ENCODE measurements at places on chromosomes 7 and 10.

GRCh38 chr7:151246851-151247580, 1.5 kb downstream of the SMARCD3 start:
- H3K4me1 ChIP-seq, result peaks cover 68% of the 10 kb centered on the region
- no peak for DNase-seq
- no peaks in the 10 kb centered on the region for H3K36me3 ChIP-seq
- peaks cover 75% of the 10 kb centered on the region for H3K27me3 ChIP-seq
- no peak overlapping the region for H3K27ac ChIP-seq

DNA sequence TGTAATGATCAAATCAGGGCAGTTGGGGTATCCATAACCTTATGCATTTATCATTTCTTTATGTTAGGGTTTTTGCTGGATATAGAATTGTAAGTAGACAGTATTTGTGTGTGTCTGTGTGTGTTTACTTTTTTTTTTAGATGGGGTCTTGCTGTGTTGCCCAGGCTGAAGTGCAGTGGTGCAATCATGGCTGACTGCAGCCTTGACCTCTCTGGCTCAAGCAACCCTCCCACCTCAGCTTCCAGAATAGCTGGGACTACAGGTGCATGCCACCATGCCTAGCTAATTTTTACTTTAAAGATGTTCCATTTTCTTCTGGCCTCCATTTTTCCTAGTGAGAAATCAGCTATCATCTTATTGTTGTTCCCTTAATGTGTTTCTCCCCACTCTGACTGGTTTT, 10.1 kb upstream of the RHEB start:
- no peak for DNase-seq
- peaks cover 3% of the 10 kb centered on the region for H3K27me3 ChIP-seq
- no peaks in the 10 kb centered on the region for H3K4me1 ChIP-seq
- no peak overlapping the region for H3K27ac ChIP-seq
- no peak overlapping the region for H3K4me3 ChIP-seq
- H3K36me3 ChIP-seq, result no peaks in the 10 kb centered on the region

- H3K27ac ChIP-seq, result no peak overlapping the region
- no peaks in the 10 kb centered on the region for H3K36me3 ChIP-seq
- no peak for DNase-seq
- no peak overlapping the region for H3K4me3 ChIP-seq
Measured at GRCh38 chr10:44516891-44517290, 132.0 kb upstream of the CXCL12 start.

DNA sequence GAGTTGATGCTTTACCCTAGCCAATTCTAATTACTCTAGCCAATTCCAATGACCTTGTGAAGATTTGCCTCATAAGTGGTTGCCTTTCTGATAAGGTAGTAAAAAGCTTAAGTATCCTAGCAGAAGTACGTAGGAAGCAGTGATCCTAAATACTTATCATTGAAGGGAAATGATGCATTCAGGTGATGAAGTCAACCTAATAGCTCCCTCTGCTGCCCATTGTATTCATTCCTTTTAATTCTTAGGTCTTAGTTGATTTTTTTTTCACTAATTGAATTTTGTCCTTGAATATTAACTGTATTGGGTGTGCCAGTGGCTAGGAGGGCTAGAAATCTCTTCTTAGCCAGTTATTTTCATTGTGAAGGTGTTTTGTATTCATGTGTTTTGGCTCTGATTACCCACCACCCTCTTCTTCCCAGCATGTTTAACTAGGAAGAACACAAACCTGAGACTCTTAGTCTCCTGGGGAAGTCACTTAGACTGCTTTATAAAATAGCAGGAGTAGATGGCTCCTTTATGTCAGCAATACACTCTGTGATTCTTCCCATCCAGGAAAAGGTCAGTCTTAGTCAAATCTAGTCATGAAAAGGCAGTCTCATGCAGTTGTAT, 46.3 kb downstream of the PLEKHA8 start:
- no peak overlapping the region for H3K4me3 ChIP-seq
- no peak for DNase-seq
- H3K4me1 ChIP-seq, result no peaks in the 10 kb centered on the region
- H3K27me3 ChIP-seq, result no peaks in the 10 kb centered on the region
- no peak overlapping the region for H3K27ac ChIP-seq

GRCh38 chr10:104119996-104120395, 2.0 kb upstream of the SFR1 start:
- no peak for DNase-seq
- H3K27ac ChIP-seq, result peak overlapping the region; percentile 100
- H3K36me3 ChIP-seq, result no peaks in the 10 kb centered on the region

- no peaks in the 10 kb centered on the region for H3K36me3 ChIP-seq
- H3K27ac ChIP-seq, result peak overlapping the region; percentile 56
- H3K4me1 ChIP-seq, result peaks cover 86% of the 10 kb centered on the region
- no peaks in the 10 kb centered on the region for H3K27me3 ChIP-seq
- no peak overlapping the region for H3K4me3 ChIP-seq
Measured at GRCh38 chr7:55472928-55473725, 99.2 kb downstream of the VOPP1 start.

GRCh38 chr7:56033671-56034432, 17.4 kb downstream of the PSPH start:
- peak; percentile 79 for DNase-seq
- H3K27ac ChIP-seq, result peak overlapping the region; percentile 39
- no peaks in the 10 kb centered on the region for H3K36me3 ChIP-seq
- no peaks in the 10 kb centered on the region for H3K27me3 ChIP-seq
- peaks cover 3% of the 10 kb centered on the region for H3K4me1 ChIP-seq
- H3K4me3 ChIP-seq, result peak overlapping the region; percentile 91

- no peak overlapping the region for H3K4me3 ChIP-seq
- no peaks in the 10 kb centered on the region for H3K36me3 ChIP-seq
- H3K4me1 ChIP-seq, result no peaks in the 10 kb centered on the region
- no peaks in the 10 kb centered on the region for H3K27me3 ChIP-seq
- H3K27ac ChIP-seq, result no peak overlapping the region
Measured at GRCh38 chr7:149827089-149827981, 10.8 kb upstream of the ZNF862 start.

- peaks cover 84% of the 10 kb centered on the region for H3K4me1 ChIP-seq
- no peak overlapping the region for H3K27ac ChIP-seq
- no peaks in the 10 kb centered on the region for H3K27me3 ChIP-seq
- no peak for DNase-seq
Measured at GRCh38 chr7:50213622-50214017, 90.9 kb upstream of the IKZF1 start.

DNA sequence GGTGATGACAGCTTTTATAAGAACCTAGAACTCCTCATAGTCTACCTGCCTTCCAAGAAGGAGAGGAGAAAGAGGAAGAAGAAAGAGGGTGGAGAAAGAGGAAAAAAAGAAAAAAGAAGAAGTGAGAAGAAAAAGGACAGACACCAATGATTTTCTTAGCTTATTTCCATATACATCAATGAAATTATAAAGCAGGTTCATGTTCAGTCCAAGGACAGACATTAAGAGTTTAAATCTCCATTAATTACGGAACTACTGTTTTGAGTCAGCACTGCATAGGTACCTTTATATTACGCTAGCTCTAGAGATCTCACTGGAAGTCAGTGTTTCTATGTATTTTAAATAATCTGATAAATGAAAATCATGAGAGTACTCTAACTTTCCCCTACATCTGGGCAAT, 309.0 kb upstream of the HGF start:
- H3K4me3 ChIP-seq, result no peak overlapping the region
- H3K4me1 ChIP-seq, result no peaks in the 10 kb centered on the region
- DNase-seq, result no peak
- H3K27me3 ChIP-seq, result no peaks in the 10 kb centered on the region

DNA sequence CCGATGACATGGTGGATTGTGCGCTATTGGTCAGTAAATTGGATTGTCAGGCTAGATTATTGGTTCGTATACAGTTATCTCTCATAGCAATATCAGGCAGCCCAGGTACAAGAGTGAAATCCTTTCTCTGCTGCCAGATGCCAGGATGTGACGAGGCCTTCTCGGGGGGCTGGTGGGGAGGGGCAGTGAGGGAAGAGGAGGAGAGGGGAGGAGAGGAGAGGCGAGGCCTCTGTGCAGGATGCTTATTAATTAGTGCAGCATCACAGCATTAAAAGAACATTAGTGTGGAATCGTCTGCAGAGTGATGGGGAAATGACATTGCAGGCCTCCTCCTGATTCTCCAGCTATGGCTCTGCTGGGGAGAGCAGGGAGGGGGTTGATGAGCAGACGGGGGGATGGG, 30.5 kb upstream of the SLF2 start:
- H3K27me3 ChIP-seq, result peaks cover 21% of the 10 kb centered on the region
- no peak overlapping the region for H3K27ac ChIP-seq
- H3K4me3 ChIP-seq, result no peak overlapping the region
- H3K4me1 ChIP-seq, result no peaks in the 10 kb centered on the region

GRCh38 chr7:110308791-110309190, 782.1 kb upstream of the LRRN3 start:
- DNase-seq, result no peak
- no peak overlapping the region for H3K27ac ChIP-seq
- H3K36me3 ChIP-seq, result no peaks in the 10 kb centered on the region
- no peaks in the 10 kb centered on the region for H3K4me1 ChIP-seq

DNA sequence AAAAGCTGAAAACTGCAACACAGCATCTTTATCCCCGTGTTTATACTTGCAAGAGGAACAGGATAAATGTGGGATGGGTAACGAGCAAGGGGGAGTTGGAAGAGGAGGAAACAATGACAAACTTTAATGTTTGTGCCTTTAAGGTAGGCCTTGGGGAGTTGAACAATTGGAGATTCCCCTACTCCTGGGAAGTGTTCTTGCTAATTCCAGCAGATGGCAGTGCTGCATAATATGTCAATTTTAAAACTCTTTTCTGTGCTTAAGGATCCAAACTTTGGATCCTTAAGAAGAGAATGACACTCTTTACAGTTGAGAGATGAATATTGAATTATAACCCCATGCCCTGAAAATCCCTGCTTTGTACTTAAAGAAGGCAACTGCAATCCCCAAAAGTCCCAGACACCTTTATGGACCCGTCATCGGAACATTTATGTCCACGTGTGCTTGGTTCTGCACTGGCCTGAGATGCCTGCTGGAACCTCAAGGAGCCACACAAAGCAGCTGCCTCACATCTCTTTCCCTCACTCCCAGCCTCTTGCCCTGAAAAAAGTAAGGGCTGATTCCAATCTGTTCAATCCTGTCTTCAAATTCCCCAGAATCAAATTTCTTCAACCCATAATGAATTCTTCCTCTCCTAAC, 12.0 kb downstream of the IFIT5 start:
- H3K27ac ChIP-seq, result no peak overlapping the region
- DNase-seq, result no peak
- H3K27me3 ChIP-seq, result no peaks in the 10 kb centered on the region
- no peaks in the 10 kb centered on the region for H3K36me3 ChIP-seq

GRCh38 chr10:64733980-64734379, 1212.8 kb downstream of the REEP3 start:
- no peak overlapping the region for H3K4me3 ChIP-seq
- no peaks in the 10 kb centered on the region for H3K36me3 ChIP-seq
- H3K4me1 ChIP-seq, result no peaks in the 10 kb centered on the region
- no peak for DNase-seq
- no peaks in the 10 kb centered on the region for H3K27me3 ChIP-seq

- H3K4me3 ChIP-seq, result no peak overlapping the region
- no peaks in the 10 kb centered on the region for H3K36me3 ChIP-seq
- H3K27ac ChIP-seq, result no peak overlapping the region
Measured at GRCh38 chr7:115689941-115690340, 340.6 kb downstream of the TFEC start.

DNA sequence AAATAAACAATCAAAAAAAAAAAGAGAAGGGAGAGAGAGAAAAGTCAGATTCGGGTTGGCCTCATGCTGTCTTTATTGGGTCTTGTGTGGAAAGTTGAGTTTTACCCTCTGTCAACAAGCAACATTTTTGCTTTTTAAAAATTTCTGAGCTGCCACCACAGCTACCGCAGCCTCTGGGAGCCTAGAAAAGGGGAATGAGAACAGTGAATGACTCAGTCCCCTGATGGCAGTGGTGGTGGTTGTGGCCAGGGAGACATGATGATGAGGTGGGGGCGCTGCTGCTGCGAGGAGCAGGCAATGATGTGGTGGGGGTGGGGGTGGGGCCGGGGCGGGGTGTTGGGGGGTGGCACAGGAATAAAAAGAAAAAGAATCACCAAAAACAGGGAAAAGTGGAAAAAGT, 20.0 kb upstream of the CREB3L2 start:
- DNase-seq, result no peak
- H3K4me3 ChIP-seq, result no peak overlapping the region
- no peaks in the 10 kb centered on the region for H3K36me3 ChIP-seq
- H3K27ac ChIP-seq, result no peak overlapping the region
- peaks cover 6% of the 10 kb centered on the region for H3K27me3 ChIP-seq
